ENCODE measurements at places on chromosomes 11 and 22.

DNA sequence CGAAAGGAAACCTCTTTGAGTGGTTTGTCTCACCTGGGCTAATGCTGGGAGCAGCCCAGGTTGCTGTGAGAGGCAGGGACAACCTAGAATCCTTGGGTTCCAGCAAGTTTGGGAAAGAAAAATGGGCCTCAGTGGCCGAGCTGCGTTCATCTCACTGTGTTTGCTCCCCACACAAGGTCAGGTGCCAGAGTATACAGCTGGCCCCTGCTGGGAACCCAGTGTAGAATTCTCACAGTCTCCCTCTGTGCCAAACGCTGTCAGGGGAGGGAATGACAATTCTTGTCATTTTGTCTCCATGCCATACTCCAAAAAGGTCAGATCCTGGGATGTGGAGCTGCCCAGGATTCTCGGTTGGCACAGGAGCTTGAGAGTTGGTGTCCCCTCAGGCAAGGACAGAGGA is 4.3 kb downstream of the DGKZ start:
- no peak for DNase-seq

GRCh38 chr11:68372114-68372513 is 59.7 kb downstream of the LRP5 start:
- no peak for DNase-seq

- DNase-seq = no peak
These were observed 35.0 kb upstream of the TPBGL start for GRCh38 chr11:75205564-75206020.

DNA sequence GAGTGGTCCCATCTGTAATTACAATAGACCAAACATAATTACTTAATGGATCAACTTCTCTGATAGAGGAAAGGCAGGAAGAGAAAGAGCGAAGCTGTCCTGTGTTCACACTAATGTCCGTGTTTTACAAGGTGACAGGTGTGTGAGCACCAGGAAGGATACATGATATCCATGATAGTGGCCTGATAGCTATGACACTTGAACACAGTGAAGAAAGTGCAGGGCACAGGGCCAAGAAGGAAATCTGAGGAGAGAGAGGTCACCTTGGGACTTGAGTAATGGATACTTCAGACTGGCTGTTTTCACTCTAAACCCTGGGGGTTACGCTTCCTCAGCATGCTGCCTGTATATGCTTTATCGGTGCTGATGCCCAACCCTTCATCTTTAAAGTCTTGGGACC is 29.4 kb downstream of the TUB start:
- DNase-seq = no peak

- peak; percentile 67 for DNase-seq
These were observed 76.9 kb upstream of the CTSC start for GRCh38 chr11:88414385-88414861.

- DNase-seq = no peak
These were observed 31.8 kb upstream of the RBMXL2 start for GRCh38 chr11:7056828-7057513.
